ENCODE measurements at places on chromosomes 7 and 10.

DNA sequence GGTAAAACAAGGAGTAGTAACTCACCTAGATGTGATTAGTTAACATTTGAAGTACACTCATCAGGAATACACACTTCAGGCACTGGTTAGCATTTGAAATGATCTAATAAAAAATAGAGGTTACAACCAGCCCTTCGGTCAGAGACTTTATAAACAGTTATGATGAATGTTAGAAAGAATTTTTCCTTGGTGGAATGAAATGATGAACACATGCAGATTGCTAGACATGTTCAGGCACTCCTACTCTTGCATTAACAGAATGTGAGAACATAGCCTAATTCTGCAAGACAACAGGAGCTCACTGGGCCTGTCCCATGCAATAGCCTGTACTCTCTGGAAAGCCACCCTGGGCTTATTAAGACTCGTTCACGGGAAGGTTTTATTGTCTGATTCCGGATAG lies 47.3 kb upstream of the TECTB start:
- DNase-seq: no peak

- peak; percentile 17 for DNase-seq
Measured at GRCh38 chr10:24313283-24313682, 104.3 kb downstream of the KIAA1217 start.

- no peak for DNase-seq
Measured at GRCh38 chr10:29370097-29371092, 81.5 kb downstream of the LYZL1 start.

DNA sequence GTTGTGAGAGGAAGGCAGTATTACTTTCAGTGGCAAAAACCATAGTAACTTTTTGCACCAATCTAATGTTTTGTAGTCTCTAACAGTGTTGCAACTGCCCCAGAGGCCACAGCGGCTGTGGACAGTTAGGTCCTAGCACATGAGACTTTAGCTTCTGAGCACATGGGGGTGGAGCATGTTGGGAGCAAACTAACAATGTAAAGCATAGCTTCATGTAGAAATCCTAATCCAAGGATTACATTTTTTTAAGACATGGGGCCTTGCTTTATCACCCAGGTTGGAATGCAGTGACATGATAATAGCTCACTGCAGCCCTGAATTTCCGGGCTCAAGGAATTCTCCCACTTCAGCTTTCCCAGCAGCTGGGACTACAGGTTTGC lies 49.0 kb downstream of the LAMB1 start:
- DNase-seq: no peak

- no peak for DNase-seq
Measured at GRCh38 chr10:110430340-110431273, 67.1 kb upstream of the DUSP5 start.

GRCh38 chr7:48158404-48158803 lies 12.9 kb upstream of the ABCA13 start:
- no peak for DNase-seq

- DNase-seq: no peak
Measured at GRCh38 chr7:129263168-129263567, 38.3 kb downstream of the AHCYL2 start.

DNA sequence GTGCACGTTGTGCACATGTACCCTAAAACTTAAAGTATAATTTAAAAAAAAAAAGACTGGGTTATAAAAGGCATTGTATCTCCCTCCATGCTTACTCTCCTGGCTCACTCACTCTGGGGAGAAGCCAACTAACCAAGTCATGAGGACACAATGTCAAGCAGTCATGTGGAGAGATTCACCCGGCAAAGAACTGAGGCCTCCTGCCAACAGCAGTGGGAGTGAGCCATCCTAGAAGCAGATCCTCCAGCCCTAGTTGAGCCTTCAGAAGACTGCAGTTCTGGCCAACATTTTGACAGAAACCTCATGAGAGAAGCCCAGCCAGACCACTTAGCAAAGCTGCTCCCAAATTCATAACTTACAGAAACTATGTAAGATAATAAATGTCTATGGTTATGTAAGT lies 521.7 kb upstream of the FZD8 start:
- no peak for DNase-seq

- DNase-seq: no peak
Measured at GRCh38 chr7:47534322-47535034, 47.4 kb downstream of the TNS3 start.

DNA sequence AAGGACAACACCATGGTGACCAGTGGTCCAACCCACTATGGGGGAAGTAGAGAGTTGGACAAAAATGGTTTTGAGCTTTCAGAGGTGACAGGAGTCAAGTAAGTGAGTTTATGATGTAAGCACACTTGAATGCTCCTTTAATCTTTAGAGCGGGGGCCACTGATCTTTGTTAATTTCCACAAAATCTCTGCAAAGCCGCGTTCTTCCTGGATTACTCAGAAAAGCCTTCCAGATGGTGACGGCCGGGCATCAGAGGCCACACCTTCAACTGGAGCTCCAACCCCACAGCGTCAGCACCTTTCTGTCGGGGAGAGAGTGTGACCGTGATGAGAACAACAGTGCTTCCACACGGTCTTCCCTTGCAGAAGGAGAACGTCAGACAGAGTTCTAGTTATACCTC lies 35.2 kb upstream of the KLF6 start:
- no peak for DNase-seq

DNA sequence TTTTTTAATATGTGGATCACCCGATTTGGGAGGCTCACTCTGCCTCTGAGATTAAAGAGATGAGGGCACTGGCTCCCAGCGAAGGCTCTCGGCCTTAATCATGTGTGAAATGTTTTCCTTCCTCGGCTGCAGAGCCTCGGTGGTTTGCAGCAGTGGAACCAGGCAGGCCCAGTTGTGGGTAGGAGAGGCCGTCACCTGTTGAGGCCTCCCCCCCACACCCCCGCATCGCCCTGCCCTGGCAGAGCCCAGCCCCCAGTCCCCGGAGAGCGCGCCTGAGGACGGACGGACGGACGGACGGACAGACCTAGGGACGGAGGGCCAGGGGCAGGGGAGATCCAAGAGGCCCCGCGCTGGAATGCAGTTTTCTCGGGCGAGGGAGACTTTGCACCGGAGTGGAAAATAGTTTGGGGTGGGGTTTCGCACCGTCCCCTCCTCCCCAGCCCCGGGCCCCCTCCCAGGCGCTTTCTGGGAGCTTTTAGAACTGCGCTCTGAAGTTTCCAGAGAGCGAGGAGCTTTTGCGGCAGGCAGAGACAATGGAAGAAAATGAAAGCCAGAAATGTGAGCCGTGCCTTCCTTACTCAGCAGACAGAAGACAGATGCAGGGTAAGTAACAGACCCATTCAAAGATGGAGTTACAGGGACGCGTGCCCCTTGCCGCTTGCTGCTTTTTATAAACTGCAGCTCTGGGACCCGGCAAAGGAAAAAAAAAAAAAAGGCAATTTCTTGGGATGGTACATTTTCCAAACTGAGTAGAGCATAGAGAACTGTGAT lies at the start of gene KIAA1217:
Gene KIAA1217 (plus strand): TSS at position 478 of the 771 bp plus-strand sequence. CDS start 56 bp downstream, at position 534.
- no peak for DNase-seq

DNA sequence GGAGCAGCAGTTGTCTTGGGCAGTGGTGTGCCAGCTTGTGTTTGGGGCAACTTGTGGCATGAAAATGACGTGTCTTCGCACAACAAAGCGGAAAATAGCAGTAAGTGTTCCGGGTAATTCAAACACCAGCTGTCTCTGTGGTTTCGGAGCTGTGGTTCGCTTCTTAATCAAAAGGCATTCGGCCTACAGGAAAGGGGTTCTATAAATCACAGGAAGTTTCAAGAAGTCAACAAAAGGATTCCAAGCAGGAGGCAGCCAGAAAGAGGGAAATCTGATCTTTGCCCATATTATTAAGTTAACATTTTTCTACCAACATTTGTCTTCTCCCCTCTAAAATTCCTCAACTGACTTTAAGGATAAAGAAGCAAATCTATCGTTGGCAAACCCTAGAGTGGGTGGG lies 353.4 kb downstream of the FGFR2 start:
- DNase-seq: no peak

DNA sequence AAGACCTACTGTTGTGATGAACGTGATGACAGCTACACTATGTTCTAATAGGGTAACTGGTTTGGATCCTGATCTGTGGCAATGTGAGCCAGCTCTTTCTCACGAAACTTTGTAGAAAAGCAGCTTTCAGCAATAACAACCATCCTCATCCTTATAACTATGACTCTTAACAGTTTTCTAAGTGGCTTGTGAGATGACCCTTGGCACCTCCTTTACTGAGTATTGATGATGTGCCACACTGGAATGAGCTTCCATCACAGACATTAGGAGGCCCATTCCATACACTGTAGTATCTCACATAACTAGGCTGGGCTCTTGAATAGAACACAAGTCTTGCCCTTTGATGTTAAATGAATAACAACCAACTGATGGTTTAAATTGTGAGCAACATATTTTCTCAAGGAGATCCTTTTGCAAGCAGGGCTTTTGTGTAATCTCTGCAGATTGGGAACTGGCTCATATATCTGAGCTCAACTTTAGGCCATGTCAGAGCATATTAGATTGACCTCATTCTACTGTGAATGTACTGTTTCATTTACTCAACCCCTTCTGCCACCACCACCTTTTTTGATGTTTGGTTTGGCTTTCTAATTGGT lies 46.4 kb downstream of the MYPN start:
- DNase-seq: no peak

- no peak for DNase-seq
Measured at GRCh38 chr7:69757981-69758430, 159.7 kb downstream of the AUTS2 start.

DNA sequence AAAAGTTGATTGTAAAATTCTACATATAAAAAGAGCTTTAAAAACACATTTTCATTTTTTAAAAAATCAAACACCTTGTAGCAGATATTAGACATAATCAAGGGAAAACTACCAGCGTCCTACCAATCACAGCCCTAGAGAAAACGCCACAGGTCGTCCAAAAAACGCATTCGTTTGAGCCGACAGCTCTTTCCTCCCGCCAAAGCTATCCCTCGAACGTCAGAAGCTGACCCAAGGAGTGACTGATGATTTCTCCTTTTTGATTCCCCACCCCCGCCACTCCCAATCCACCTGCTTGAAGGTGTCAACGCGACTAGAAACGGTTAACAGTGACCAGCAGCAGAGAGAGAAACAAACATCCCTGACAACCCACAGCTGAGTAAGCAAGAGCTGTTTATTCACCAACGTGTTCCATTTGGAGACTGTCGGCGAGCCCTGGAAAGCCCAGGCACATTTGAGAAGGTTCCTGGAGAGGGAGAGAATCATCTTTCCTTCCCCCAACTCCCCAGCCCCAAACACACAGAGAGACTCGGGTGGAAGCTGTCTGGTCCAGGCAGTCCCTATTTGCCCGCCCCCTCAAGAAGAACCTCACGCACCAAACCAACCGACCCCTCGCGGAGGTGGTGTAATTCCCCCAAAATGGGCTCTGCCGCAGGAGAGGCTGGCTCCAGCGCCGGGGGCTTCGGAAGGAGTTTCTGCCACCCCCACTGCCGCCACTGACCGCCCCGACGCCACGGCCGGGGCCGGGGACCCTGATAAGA lies 622 bp downstream of the CPEB3 start:
- no peak for DNase-seq

DNA sequence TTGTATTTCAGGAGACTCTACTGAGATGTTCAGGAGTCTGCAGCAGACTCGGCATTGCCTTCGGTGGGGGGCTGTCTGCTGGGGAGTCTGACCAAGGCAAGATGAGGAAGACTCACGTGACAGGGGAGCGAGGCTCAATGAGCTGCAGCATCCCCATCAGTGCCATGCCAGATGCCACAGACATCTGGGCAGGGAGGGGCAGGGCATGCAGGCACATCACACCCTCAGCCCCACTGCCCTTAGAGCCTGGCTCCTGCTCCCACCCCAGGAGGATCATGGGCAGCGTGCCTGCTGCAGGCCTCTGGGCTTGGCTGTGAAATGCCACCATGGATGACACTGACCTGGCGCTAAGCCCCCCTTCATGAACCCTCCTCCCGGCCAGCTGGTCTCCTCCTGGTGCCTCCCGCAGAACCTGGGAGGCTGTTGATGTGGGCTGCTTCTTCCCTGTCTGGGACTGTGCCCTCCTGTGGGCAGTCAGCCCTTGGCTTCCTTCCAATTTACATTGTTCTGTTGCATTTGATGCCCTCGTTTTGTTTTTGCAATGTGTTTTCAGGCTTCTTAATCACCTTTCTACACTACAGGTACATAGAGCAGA lies 235.0 kb downstream of the PAXIP1 start:
- no peak for DNase-seq

GRCh38 chr10:31034098-31034909 lies 2.6 kb upstream of the ZNF438 start:
- no peak for DNase-seq

GRCh38 chr10:44102726-44103255 lies 282.1 kb downstream of the CXCL12 start:
- DNase-seq: no peak

GRCh38 chr7:118194571-118194970 lies 10.6 kb downstream of the LSM8 start:
- DNase-seq: no peak

GRCh38 chr10:51405580-51406351 lies 293.6 kb downstream of the CSTF2T start:
- no peak for DNase-seq

DNA sequence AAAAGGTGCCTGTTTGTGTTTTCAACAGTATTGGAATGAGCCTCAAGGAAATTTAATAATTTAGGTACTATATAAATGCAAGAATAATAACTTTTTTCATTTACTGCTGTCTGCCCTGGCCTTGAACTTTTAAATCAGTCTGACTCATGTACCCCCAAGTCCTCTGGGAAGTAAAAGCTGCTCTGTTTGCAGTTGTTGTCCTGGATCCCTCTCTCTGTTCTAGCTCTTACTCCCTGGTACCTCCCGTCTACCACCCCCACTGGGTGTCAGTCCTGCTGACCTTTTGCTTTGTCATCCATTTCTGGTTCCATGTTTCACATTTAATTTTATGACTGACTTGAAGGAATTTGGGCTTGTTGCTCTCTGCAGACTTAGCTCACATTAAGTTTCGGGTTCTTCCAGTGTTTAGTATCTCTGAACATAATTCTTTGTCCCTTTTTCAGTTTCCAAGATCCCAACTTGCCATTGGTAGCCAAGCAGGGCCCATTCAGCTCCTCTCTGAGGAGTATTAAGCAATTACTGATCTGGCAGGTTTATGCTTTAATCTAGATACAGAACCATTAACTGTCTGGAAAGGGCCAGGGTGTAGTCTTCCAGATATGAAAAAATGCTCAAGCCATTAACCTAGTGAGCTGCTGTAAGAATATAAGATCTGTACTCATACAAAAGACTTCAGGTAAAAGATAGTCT lies 208.7 kb upstream of the FAM3C start:
- no peak for DNase-seq

GRCh38 chr7:121499624-121500023 lies 103.5 kb upstream of the FAM3C start:
- DNase-seq: no peak

- no peak for DNase-seq
Measured at GRCh38 chr10:33391611-33392465, 57.4 kb upstream of the NRP1 start.

- no peak for DNase-seq
Measured at GRCh38 chr10:30999070-30999712, 32.5 kb downstream of the ZNF438 start.

Data from NCI-H187 (cell line).